Stimulated activated CD4-positive, alpha-beta T cell treated with anti-CD3 and anti-CD28 coated beads, Interleukin-4, amount 100 ng/mL, for 4 hours (primary cell): ENCODE measurements at places on chromosomes 16 and 17.

- DNase-seq: no peak
Observed at GRCh38 chr17:51029568-51030463, 90.9 kb downstream of the SPAG9 start.

DNA sequence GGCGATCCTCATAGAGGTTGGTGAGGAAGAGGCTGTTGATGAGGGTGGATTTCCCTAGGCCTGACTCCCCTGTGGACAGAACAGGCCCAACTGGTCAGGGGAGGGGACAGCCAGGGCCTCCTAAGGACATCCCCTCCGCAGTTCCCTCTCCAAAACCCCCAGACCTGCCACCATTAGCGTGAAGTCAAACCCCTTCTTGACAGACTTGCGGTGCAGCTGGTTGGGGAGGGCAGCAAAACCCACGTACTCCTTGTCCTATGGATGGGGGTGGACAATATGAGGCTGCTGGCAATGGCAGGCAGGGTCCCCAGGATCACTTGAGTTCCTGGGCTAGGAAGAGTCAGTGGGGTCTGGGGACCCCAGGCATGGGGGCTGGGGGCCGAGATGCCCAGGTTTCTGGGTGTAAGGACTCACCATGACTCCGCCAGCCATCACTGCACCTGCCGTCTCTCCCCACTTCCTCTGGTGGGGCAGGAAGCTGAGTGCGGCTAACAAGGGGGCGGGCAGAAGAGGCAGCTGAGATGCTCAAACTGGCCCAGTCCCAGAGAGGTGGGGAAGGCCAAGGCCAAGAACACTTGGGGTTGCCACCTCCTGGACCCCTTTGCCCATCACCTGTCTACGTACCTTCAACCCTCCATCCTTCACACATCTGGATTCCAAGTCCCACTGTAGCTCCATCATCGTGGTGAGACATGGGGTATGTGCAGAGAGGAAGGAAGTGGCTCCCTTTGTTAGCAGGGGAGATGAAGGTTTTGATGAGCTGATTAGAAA is at the start of gene SEPTIN1:
TSS of gene SEPTIN1 (minus strand) at position 451 of the 771 bp plus-strand sequence. CDS start at position 432, 19 bp downstream.
- peak; percentile 66 for DNase-seq

DNA sequence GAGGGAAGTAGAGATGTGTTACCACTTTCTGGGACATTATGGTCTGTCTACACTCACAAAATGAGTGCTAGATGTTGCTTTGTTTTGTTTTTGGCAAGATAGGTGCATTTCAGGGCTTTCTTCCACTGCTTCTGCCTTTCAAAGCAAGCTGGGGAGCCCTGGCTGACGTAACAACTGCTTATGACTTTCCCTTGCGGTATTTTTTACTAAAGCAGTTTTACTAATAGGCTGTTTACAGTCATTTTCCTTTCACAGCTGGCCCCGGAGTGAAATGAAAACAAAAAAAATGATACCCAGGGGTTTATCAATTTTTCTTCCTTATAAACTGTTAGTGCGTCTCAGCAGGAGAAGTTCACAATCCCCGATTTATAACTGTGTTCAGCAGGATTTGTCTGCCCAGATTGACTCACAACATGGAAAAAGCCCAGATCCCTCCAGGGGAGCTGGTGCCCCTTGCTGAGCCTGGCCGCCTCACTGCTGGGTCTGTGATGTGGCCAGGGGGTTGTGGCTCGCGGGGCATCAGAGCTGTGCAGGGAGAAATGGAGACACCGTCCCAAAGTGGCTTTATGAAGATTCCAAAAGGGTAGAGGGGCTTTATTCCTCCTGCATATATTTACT is 184.4 kb upstream of the HS3ST3A1 start:
- no peak for DNase-seq

- DNase-seq: no peak
Observed at GRCh38 chr16:28082624-28083023, 19.1 kb upstream of the GSG1L start.

DNA sequence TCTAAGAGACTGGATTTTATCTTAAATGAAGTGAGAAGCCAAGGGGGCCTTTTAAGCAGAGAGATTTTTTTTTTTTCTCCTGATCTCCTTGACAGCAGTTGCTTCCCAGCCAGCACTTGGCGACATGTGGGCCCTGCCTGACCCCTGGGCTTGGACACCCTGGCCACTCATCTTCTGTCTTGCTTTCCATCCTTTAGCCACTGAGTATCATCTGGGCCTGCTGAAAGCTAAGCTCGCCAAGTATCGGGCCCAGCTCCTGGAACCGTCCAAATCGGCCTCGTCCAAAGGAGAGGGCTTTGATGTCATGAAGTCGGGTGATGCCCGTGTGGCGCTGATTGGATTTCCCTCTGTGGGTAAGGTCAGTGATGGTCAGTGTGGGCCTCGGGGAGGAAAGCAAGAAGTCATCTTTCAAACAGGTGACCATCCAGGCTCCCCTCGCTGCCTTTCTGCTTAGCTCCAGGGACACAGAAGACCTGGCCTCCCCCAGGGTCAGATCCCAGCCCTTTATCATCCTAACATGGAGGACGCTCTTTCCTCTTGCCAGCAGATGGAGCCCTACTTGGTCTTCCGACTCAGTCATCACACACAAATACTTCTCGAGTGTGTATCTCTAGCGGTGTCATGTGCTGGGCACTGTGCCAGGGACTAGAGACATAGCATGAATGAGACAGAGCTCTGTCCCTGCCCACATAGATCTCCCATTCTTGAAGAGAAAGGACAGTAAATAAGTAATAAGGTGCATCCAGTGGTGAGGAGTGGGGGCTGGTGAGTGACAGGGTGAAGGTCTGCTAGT is 6.1 kb downstream of the DRG2 start:
- DNase-seq: no peak

DNA sequence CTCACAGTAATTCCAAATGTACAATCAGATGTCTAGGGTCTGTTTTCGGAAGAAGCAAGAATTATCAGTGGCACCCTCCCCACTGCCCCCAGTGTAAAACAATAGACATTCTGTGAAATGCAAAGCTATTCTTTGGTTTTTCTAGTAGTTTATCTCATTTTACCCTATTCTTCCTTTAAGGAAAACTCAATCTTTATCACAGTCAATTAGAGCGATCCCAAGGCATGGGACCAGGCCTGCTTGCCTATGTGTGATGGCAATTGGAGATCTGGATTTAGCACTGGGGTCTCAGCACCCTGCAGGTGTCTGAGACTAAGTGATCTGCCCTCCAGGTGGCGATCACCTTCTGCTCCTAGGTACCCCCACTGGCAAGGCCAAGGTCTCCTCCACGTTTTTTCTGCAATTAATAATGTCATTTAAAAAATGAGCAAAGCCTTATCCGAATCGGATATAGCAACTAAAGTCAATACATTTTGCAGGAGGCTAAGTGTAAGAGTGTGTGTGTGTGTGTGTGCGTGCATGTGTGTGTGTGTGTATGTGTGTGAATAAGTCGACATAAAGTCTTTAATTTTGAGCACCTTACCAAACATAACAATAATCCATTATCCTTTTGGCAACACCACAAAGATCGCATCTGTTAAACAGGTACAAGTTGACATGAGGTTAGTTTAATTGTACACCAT is 59.7 kb downstream of the HLF start:
- DNase-seq: no peak

GRCh38 chr17:2656283-2656682 is 55.3 kb downstream of the CLUH start:
- DNase-seq: no peak

DNA sequence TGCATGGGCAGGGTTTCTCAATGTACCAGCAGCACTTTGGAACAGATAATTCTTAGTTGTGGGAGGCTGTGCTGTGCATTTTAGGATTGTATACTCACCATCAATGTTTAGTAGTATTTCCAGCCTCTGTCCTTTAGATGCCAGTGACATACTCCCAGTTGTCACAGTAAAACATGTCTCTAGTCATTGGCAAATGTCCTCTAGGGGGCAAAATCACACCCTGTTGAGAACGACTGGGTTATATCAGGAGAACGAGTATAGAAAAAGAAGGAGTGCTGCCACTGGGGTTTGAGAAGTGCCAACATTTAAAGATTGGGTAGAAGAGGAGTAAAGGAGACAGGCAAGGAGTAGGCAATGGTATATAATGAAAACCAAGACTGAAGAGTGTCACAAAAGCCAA is 37.9 kb upstream of the SMIM36 start:
- DNase-seq: no peak

GRCh38 chr16:58433569-58433951 is 41.3 kb downstream of the GINS3 start:
- no peak for DNase-seq

DNA sequence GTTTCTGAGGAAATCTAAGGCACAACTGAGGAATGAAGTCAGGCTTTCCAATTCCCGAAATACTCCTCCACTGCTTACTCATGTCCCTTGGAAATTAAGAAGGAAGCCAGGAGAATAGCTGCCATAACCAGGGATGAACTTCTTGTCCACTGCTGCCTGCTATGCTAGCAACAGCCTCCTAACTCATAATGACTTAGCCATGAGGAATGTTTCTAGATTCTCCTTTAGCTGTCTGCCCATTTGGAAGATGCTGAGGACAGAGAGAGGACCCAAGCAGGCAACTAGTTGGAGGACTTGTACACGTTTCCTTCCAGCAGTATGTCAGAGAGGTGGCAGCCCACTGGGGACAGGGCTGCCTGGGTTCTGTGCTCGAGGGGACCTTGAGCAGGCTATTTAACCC is 939 bp upstream of the CCL2 start:
- no peak for DNase-seq

GRCh38 chr17:37168731-37169353 is 206.9 kb upstream of the C17orf78 start:
- no peak for DNase-seq

- DNase-seq: no peak
Observed at GRCh38 chr17:40349477-40349894, 15.1 kb downstream of the GJD3 start.

GRCh38 chr17:42568341-42569111 is 1.6 kb downstream of the MLX start:
- no peak for DNase-seq

GRCh38 chr16:65429504-65430181 is 307.8 kb upstream of the CDH11 start:
- no peak for DNase-seq

GRCh38 chr17:81840826-81841778 is 6.3 kb upstream of the PPP1R27 start:
- DNase-seq: no peak

- DNase-seq: peak; percentile 66
Observed at GRCh38 chr16:30112197-30113030, 923 bp downstream of the GDPD3 start.

- DNase-seq: no peak
Observed at GRCh38 chr17:77341069-77341541, 200.3 kb downstream of the SEC14L1 start.

DNA sequence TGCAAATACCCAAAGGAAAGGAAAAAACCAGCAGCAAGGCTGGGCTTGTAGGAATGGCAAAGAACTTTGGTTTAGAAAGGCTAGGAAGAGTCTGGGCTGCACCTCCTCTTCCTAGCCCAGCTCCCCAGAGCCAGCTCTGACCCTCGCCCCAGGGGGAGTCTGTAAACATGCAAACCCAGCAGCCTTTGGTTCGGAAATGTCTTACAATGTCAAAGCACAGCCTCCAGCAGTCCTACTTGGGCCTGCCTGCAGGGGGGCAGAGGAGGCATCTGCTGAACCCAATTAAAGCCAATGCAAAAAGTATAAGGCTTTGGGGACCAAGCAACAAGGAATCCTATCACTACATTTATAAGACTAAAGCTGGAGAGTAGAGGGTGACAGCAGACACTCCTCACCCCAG is 5.0 kb upstream of the FTSJ3 start:
- no peak for DNase-seq

DNA sequence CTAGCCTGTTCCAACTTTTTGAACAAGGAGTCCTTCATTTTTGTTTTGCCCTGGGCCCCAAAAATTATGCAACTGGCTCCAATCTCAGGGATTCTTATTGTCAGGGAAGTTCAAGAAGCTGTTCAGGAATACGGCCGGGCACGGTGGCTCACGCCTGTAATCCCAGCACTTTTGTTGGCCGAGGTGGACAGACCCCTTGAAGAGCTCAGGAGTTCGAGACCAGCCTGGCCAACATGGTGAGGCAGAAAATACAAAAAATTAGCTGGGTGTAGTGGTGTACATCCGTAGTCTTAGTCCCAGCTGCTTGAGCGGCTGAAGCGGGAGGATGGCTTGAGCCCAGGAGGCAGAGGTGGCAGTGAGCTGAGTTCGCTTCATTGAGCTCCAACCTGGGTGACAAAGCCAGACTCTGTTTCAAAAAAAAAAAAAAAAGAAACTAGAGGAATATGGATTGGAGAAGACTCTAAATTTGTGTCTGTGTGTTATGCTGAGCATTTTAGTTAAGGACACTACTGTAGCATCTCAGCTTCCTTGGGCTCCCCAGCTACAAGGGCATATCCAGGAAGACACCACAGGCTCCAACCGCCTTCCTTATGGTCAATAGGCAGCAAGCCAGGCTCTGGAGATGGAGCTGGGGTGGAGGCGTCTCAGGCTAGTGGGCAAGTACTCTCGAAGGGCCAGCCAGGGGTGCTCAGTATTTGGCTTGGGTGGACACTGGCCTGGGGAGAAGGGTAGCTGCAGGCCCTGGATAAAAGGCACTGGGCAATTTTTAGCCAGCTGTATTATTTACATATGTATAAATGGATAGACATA is 56.8 kb upstream of the CREBBP start:
- no peak for DNase-seq
